ENCODE measurements at places on chromosomes 11 and 22.

GRCh38 chr11:131695889-131696429 is 325.5 kb downstream of the NTM start:
- DNase-seq: no peak

GRCh38 chr11:87740968-87741367 is 434.3 kb downstream of the RAB38 start:
- DNase-seq: no peak

GRCh38 chr11:45107029-45107428 is 39.4 kb upstream of the PRDM11 start:
- no peak for DNase-seq

GRCh38 chr22:50605613-50606074 is 5.1 kb downstream of the MAPK8IP2 start:
- no peak for DNase-seq

GRCh38 chr11:80350541-80350940 is 909.7 kb upstream of the TENM4 start:
- DNase-seq: no peak

DNA sequence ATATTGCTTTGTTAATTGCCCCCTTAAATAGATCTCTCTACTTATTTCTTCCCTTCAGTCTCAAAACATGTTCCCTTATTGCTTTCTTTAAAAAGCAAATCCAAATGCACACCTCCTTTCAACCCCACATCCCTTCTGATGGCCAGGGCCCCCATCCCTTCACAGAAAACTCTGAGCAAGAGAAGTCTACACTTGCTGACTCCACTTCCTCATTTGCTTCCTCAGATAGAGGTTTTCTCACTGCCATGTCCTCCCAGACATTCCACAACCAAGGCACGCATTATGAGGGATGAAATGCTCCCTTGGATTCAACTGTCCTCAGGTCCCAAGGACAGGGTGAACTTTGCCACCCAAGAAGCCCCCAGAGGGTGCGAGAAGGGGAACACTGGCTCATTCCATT is 43.1 kb downstream of the CSNK2A3 start:
- DNase-seq: no peak

DNA sequence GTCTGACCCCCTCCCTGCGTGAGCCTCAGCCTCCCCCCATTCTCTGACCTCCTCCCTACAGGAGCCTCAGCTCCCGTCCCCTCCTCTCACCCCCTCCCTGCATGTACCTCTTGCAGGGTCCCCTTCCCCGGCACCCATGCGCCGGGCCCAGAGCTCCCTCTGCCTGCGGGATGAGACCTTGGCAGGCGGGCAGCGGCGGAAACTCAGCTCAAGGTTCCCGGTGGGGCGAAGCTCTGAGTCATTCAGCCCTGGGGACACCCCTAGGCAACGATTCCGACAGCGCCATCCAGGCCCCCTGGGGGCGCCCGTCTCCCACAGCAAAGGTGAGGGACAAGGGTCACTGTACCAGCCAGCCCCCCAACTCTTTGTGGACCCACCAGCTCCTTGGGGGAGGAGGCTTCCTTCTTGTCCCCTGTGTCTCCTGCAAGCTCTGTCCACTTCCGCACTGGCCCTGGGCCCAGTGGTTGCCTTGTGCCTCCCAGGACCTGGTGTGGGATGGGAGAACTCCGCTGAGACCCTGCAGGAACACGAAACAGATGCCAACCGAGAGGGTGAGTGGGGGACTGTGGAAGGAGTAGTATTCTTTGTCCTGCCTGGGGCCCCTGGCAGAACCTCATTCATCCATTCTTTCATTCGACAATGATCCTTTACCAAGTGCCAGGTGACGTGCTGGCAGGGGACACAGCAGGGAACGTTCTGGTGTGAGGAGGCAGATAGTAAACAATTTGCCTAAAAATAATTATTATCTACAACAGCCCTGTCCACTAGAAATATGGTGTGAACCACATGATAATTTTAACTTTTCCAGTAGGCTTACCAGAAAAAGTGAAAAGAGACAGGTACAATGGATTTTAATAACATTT is 3.7 kb upstream of the RPS6KA4 start:
- peak; percentile 60 for DNase-seq

GRCh38 chr11:108115500-108116140 is 5.7 kb upstream of the ACAT1 start:
- no peak for DNase-seq

DNA sequence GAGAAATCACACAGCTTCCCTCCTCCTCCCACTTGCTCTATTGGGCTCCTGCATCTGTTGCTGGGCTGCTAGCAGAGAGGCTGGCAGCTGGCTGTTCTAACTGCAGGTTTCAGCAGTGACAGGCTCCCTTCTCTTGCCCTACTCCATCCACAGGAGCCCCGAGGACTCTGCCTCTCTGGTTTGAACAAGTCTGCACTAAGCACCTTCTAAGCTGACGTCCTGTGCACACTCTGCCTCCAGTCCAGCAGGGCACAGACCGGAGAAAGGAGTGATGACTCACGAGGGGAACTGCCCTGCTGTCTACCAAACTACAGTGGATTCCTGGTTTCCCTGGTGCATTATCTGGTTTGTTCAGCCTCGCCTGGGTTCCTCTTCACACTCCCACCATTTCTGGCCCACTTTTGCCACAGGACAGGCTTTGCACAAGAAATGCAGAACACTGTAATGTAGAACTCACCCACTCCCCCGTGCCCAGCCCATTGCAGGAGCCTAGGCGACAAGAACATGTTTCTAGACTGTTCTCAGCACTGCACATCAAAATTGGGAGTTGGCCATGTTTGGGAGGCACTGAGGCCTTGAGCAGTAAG is 26.0 kb downstream of the IL10RA start:
- DNase-seq: no peak

DNA sequence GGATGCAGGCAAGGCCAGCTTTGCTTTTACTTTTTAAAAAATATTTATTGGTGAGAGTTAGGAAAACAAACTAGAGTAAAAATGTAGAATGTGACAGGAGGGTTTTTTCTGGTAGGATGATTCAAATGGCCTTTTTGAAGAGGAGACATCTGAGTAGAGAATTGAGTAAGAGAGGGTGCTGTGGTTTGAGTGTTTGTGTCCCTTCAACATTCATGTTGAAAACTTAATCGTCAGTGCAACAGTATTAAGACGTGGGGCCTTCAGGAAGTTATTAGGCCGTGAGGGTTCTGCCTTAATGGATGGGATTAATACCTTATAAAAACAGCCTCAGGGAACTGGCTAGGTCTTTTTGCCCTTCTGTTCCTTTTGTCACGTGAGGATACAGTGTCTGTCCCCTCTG is 288.8 kb upstream of the C11orf87 start:
- no peak for DNase-seq

GRCh38 chr11:88779577-88779976 is 286.2 kb downstream of the GRM5 start:
- DNase-seq: no peak

GRCh38 chr22:29660021-29660420 is 56.6 kb downstream of the NF2 start:
- DNase-seq: no peak

DNA sequence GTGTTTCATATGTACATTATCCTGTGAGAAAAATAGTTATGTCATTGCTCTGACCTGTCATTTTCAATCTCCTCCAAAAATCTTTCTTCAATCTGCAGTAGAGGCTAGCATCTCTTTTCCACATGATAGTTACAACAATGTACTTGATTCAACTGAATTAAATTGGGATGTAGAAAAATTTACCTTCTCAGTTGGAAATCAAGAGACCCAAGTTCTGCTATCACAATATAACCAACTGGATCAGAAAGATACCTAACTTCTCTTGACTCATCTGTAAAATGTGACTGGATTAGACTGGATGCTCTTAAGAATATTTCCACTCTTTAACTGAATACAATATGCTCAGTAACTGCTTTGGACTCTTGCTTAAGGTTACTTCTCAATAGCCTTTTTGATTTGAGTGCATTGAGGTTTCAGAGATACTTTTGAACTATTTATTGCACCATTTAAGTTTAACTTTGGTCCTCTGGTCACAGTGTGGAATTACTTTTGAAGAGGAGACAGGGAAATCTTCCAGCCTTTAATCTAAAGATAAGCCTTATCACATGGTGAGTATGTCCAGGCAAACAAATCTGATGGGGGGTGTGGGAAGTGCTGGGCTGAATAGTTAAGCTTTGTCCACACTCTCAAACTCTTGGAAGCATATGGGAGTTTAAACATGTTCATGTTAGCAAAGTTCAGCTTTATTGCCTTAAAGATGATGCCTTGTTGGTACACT is 82.3 kb downstream of the YAP1 start:
- no peak for DNase-seq

DNA sequence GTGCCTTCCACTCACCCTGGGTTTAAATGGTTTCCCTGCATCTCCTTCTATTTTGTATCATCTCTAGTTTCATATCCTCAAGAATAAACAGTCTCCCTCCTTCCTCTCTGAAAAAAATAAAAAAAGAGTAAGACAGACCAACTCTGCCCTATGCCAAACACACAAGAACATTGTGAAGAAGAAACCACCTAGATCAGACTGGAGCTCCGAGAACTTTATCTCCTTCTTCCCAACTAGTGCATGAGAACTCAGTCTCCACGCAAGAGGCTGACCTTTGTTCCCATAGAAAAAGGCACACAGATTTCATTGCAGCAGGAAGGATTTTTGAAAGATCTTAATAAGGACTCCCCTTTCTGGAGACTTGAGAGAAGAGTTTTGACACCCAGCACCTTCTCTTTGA is 8.7 kb upstream of the PEX26 start:
- DNase-seq: no peak

- DNase-seq: no peak
Measured at GRCh38 chr11:20000351-20001134, 159.7 kb downstream of the DBX1 start.

GRCh38 chr11:108322666-108323065 is 99.8 kb downstream of the ATM start:
- DNase-seq: no peak

GRCh38 chr11:112801025-112801816 is 160.0 kb upstream of the NCAM1 start:
- DNase-seq: no peak

DNA sequence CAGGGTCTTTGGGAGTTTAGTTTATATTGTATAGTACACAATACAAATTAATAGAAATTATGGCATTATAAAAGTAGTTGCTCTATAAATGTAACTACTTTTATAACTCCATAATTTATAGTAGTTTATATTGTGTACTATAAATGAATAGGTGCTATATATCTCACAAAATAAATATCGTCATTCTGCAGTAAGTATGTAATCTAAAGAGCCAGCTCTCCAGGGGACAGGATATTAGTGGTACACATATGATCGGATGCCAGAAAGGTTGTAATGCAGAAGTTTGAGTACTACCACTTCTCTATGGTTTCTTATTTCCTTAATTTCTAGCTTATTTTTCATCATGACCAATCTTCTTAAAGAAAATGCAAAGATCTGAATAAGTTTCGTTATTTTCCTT is 20.2 kb upstream of the CWF19L2 start:
- no peak for DNase-seq

DNA sequence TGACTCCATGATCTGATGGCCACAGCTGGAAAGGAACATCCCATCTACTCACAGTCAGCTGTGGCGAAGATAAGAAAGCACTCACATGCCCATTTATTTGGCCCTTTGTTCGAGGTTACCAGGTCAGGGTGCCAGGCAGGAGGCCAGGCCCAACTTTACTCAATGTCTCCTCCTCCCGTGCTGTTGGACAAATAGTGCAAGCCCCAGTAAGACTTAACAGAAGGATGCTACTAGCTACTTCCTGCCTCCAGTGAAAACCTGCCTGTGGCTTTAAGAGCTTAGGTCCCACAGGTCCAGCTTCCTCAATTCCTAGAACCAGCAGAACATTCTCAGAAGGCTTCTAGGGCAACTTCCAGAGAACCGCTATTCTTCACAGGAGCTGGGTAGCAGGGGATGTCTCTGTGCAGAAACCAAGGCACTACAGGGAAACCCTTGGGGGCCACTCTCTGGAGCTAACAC is 12.9 kb upstream of the CRY2 start:
- DNase-seq: no peak

DNA sequence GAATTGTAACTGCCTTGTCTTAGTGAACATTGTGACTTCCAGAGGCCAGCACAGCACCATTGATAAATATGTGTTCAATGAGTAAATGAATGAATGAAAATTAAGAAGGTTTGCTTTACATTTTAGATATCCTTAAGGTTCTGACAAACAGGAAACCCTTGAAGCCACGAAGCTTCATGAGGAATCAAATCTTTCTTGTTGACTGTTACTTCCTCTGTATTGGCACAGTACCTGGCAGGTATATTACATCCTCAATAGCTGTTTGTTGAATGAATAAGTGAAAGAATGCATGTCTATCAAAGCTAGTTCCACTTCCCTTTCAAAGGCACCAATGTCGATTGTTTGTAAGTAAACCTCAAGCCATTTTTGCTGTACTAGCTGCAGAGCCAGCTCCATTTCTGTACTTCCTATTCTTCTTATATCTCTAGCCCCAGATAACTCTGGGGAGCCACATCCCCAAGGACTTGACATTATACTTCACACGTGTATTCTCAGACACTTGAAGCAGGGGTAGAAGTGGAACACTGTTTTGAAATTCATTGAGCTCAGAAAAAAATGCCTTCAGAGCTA is 140.3 kb upstream of the RAG2 start:
- DNase-seq: no peak

- no peak for DNase-seq
Measured at GRCh38 chr11:97269527-97269926, 879.7 kb downstream of the JRKL start.

DNA sequence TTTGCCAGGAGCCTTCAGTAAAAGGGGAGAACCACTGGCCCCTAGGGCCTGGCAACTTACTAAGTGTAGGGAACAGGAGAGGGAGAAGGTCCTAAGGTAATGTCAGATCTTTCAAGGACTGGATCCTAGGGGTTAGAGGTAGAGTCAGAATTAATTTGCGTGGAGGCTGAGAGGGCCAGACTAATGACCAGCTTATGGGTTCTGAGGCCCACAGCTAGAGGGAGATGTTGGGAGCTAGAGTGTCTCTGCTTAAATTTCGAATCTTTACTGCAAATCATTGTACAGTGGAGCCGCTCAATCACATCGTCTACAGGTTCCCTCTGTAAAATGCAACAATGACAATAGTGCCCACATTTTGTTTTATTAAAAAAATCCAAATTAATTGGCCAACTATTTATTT is 31.4 kb downstream of the CLMP start:
- DNase-seq: no peak

DNA sequence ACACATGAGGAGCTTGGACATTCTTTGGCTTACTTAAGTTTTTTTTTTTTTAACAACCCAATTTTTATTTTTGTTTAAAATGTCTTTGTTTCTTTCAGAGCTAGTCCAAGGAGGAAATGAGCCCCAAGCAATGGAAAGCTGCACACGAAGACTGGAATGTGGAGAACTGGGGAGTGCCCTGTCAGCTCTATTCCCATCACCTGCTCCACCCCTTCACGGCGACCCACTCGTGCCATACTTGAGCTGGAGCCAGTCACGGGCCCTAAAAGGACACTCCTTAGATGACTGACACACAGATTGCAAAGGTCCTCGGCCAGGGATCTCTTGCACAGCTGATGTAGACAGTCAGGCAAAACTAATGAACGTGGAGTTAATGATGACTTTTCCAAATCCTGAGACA is 10.6 kb upstream of the SLC25A18 start:
- no peak for DNase-seq

GRCh38 chr11:11396301-11397035 is 43.4 kb upstream of the CSNK2A3 start:
- no peak for DNase-seq

GRCh38 chr22:48736593-48737460 is 1090.8 kb downstream of the BRD1 start:
- no peak for DNase-seq

Data from HCT116 (cell line).